ENCODE measurements at places on chromosomes 5 and 9.
A peak's percentile ranks its signal among the peaks of the same experiment; 100 is the strongest.

- no peak for DNase-seq
These were observed 257.5 kb downstream of the GADD45G start for GRCh38 chr9:89862316-89862715.

DNA sequence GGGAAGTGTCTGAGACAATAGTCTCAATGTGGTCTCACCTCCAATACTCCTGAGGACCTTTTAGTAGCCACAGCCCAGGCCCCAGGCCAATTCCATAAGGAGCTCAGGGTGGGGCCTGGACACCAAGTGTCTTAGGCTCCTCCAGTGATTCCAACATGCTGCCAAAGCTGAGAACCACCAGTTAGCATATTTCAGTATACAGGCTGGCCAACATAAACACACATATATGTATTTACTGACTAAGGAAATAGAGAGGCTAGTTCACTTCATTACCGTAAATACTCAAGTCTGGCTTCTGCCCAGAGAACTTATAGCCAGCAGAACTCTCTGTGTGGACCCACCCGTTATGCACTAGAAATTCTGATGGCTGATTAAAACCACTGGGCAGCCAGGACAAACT lies 24.1 kb downstream of the S1PR3 start:
- no peak for DNase-seq

DNA sequence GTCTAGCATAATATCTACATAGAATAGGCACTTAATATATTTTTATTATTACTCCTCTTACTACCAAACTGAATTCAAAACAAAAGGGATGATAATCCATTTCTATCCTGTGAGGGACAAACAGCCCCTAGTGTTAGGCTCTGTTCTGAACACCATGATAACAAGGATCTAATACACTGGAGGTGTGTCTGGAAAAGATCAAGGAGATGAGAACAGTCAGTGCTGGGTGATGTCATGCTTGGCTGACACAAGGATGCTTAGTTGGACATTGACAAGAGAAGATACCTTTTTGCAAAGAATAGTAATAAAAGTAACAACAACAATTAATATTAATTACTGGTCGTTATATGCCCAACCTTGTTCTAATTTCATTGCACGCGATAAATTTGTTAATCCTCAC lies 458.7 kb downstream of the EBF1 start:
- DNase-seq = no peak

- no peak for DNase-seq
These were observed 97.4 kb downstream of the HOMER1 start for GRCh38 chr5:79416499-79416898.

- no peak for DNase-seq
These were observed 14.4 kb downstream of the GDNF start for GRCh38 chr5:37825334-37825915.

DNA sequence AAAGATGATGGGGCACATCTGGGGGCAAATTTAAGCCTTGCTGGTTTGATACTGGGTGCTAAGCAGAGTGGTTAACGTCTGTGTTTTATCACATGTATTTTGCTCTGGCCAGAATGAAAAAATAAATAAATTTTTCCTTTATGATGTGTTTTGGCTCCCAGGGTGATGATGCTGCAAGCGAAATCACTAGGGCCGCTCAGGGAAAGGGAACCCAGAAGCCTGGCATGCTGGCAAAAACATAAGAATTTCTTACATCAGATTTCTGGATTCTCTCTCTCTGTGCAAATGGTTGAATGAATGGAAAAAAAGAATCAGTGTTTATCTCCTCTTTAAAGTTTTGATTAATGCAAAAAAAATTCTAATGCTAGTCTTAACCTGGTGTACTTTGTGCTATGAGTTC lies 1975.2 kb upstream of the C9orf72 start:
- DNase-seq = no peak

DNA sequence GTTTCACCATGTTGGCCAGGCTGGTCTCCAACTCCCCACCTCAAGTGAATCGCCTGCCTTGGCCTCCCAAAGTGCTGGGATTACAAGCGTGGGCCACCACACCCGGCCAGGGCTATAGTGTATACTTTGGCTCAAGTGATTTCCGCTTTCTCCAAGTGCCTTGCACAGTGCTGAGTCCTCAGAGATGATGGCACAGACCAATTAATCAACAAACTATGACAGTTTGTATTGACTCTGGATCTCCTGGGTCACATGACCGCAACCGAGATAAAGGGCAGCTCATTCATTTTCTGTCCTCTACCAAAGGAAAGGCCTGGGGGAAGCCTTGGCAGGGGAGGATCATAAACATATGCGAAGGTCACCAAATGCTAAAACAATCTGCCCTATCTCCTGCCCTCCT lies 11.4 kb upstream of the LARP1 start:
- no peak for DNase-seq

- no peak for DNase-seq
These were observed 185.0 kb downstream of the DAB2IP start for GRCh38 chr9:121836366-121836885.

DNA sequence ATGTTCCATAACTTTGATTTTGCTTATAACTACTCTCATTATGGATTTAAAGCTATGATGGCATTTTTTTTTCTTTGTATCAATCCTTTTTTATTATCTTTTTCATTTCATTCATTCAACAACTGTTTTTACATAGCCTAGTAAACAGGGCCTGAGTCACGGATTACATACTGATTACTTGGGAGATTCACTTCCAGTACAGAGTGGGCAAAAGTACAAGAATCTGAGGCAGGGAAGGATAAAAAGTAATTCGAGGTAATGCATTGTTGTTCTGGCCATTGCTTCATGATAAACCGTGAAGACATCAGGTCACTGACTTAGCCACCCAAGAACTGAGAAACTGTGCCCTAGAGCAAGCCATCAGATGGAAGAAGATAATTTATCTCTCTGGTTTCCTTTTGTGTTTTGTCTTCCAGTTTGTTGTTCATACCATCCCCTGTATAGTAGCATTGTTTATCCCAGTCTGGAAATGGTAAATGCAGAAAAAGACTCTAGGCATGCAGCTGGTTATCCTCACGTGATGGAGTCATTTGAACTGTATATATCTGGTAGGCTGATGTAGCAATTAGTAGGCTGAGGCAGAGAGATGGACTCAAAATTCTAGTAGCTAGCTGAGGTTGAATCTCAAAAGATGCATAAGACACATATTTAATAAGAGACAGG lies 145.6 kb downstream of the CNTLN start:
- DNase-seq = no peak

DNA sequence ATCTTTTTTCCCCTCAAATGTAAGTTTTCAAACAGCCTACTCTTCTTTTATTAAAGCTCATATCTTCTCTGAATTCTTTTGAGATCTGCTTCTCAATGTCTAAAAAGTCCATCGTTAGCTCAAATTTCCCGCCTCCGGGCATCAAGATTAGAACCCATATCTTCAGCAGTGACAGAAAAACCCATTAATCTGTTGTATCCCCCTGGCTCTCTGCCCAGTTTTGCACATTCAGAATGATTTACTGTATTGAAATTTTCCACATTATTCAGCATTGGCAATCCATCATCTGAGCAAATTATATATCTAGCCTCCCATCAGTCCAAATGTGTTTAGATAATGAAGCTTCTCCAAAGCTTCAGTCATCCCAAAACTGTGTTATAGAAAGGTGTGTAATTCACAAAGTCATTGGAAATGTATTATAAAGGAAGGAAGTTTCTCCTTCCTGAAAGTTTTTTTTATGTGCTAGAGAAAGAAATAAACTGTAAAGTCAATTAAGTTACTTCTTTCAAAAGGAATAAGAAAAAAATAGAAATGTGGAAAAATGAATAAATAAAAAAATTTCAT lies 849.9 kb downstream of the MAT2B start:
- no peak for DNase-seq

DNA sequence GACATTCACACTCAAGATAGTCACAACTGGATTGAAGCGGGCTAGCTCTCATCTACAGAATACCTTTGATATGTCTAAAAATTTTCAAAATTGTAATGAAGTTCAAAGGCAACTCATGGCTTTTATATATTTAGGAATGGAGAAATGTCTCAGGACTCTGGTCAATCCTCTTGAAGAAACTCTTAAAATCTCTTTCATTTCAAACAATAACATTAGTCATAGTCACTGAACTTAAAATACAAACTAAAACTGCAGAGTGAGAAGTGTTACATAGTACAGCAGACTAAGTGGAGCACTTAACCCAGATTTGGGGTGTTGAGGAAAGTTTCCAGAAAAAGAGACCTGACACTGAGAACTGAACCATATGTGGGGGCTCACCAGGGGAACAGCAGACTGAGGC lies 20.7 kb downstream of the FANCC start:
- no peak for DNase-seq

DNA sequence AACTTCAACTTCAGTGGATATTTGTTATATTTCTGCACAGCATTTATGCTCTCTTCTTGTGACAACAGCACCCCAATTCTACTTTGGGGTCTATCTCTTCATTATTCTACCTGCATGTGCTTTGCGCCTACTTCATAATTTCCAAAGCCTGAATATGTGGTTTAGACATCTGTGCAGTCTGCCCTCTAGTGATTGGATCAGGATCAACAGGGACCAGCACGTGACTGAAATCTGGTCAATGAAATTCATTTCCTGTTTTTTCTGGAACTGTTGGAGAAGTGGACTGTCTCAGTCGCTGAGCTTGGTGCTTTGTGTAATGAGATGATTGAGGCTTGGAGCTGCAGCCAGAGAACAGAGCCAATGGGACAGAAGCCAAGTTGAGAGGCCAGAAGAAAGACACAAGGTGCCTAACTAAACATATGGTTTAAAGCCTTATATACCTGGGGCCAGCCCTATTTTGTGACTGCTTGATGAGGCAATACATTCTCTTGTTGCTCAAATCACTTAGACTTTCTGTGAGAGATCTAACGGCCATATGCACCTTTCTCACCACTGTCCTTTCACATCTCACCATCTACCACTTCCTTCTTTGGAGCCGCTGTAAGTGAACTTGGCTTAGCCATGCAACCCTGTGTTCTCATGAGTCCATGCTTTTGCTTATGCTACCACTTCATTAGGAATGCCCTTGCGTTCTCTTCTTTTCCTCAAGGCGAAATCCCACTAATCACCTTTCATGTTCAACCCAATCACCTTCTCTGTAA lies 68.8 kb upstream of the PPP2R2B start:
- peak; percentile 17 for DNase-seq

DNA sequence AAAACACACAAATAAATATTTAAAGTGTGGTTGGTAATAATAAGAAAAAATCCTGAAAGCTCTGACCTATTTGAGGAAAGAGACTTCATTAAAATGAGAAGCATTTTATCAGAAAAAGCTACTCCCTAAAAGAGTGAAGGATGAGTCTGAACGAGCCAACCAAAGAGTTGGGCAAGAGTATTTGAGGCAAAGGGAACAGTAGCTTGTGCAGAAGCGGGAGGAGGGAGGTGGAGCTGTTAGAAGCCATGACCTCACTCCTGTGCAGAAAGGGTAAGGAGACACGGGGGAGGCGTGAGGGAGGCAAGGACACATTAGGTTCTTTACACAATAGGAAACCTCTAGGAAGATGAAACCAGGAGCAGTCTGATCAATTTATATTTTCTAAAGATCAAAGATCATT lies 29.4 kb downstream of the SH3RF2 start:
- no peak for DNase-seq

DNA sequence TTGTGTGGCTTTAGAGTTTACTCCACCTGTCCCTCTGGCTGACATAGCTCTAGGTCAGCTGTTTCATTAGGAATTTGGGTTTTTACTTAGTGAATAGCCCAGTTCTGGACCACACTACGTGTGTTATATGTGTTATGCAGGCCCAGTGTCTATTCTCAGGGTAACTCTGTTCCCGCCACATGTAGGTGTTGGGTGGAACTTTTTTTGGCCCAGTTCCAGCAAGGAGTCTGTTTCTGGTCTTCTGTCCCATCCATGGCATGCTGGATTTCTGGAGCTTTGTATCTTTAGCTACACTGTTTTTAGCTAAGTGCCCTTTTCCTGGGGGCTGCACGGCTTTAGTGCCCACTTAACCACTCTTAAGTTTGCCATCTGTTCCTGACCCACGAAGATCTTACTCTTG lies 15.5 kb downstream of the RMI1 start:
- DNase-seq = no peak

- DNase-seq = no peak
These were observed 81.1 kb downstream of the PJA2 start for GRCh38 chr5:109328626-109329025.

- peak; percentile 2 for DNase-seq
These were observed 420.9 kb upstream of the SGCD start for GRCh38 chr5:155906046-155906445.

DNA sequence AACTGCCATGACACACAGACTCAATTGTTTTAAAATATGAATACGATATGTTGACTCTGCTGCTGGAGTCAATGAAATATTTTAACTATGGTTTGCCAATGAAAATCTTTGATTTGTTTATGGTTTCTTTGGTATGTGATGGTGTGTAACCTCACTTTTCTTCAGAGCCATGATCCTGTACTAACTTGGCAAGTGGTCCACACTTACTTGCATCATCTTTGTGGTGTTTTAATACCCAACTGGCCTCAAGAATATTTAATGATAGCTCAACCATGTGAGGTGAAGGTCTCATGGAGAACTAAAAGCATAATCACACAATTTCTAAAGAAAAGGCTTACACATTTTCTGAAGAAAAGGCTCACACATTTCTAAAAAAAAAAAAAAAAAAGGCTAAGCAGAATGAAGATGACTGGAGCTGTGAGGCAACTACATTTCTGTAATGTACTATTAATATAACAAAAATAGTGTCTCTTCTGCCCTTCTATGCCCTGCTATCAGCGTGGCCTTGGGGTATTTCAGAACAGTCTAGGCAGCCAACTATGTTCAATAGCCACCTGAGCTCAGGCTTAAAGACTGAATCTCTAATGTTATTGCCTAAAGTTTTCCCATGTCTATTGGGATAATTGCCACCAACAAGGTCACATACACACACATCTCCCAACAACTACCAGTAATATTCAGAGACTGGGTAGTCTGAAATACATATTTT lies 395.0 kb downstream of the MLLT3 start:
- no peak for DNase-seq

DNA sequence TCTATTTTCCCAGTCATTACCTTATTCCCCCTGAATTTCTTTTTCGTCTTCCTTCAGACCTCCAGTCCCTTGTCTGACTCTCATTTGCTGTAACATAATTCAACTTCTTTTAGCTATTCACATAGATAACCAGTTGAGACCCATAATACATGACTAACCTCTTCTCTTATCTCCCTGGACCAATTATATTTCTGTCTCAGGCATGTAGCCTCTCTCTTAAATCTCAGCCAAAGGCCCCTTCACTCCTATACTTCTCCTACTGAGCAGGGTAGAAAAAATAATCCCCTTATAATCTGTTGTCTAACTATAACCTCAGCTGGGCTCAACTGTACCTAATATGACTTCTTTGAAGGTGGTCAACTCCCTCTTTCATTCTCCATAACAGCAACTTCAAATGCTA lies 20.9 kb downstream of the RANBP6 start:
- DNase-seq = no peak

DNA sequence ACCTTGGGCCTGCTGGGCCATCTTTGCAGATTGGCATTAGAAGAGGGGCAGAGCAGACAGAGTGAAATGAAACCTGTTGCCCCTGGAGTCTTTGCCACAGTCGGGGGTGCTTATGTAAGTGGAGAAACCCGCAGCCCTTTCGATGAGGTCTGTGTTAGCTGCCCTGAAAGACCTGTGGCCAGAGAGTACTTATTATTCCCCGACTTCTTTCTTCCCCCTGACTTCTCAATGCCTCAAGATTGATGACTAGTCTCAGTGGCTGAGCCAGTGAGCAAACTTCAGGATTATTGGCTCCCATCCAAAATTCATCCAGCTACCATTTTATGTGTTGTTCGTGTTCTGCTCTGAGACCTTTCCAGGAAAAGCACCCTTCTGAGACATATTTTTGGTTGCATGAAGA lies 7.6 kb downstream of the NTRK2 start:
- no peak for DNase-seq

GRCh38 chr5:80251636-80252035 lies 4.2 kb downstream of the SERINC5 start:
- no peak for DNase-seq

GRCh38 chr9:113538701-113539430 lies 75.3 kb downstream of the RGS3 start:
- DNase-seq = no peak

Measured in CD4-positive, alpha-beta T cell treated with Interleukin-2 at 100 ng/mL for 4 hours (primary cell).